ENCODE measurements at places on chromosomes 11 and 22.

DNA sequence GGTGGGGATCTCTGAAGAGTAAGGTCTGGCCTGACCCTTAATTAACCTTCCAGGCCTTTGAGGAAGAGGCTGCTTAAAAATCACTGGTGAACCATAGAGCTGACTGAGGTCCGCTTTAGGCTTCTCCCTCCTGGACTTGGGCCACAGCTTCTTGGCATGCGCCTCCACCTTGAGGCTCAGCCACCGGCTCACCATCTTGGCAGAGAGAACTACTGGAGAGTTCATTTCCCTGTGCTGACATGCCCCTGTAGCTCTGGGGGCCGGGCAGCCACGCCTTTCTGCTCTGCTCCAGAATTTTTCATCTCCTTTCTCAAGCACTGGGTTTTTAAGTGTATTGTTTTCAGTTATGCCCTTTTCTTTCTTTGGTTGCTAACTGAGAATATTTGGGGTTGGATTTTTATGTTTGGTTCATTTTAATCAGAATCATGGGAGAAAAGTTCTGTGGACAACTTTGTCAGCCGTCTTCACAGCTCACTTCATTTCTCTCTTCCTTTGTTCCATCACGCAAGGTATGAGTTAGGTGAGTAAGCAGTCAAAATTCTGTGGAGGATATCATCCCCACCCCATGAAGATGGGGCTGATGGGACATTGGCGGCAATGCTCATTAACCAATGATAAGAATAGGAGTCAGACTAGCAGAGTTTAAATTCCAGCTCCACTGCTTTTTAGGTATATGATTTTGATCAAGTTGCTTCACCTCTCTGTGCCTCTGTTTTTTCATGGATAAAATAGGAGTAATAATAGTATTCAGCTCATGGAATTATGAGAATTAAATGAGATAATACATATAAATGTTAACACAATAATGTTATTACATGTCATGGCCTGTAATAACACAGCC is 103.9 kb downstream of the DBX1 start:
- H3K36me3 ChIP-seq = no peaks in the 10 kb centered on the region
- no peaks in the 10 kb centered on the region for H3K4me1 ChIP-seq
- peaks cover 7% of the 10 kb centered on the region for H3K27me3 ChIP-seq
- H3K27ac ChIP-seq = no peak overlapping the region

DNA sequence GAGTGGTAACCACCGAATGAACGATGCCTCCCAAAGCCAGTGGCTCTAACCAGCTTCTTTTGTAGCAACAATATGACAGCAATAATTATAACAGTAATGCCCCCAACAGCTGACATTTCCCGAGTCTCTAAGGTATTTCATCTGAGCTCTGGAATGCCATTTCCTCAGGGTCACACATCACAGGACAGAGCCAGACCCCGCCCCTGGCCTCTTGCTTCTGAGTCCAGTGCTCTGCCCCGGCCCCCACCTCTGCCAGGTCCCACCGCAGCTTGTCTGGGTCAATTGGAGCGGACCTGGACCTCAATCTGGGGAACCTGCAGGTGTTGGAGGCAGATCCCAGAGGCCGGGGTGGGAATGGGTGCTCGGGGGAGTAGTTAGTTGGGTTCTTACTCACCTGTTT is 63.8 kb downstream of the IGLL1 start:
- H3K36me3 ChIP-seq = no peaks in the 10 kb centered on the region
- H3K27ac ChIP-seq = no peak overlapping the region
- DNase-seq = no peak
- H3K27me3 ChIP-seq = peaks cover 20% of the 10 kb centered on the region

GRCh38 chr11:19881177-19881576 is 168.5 kb downstream of the NAV2 start:
- no peaks in the 10 kb centered on the region for H3K27me3 ChIP-seq
- no peak for DNase-seq
- no peak overlapping the region for H3K4me3 ChIP-seq
- H3K36me3 ChIP-seq = no peaks in the 10 kb centered on the region
- no peak overlapping the region for H3K27ac ChIP-seq
- no peaks in the 10 kb centered on the region for H3K4me1 ChIP-seq

- DNase-seq = no peak
- peaks cover 11% of the 10 kb centered on the region for H3K27me3 ChIP-seq
- H3K4me1 ChIP-seq = peaks cover 2% of the 10 kb centered on the region
Measured at GRCh38 chr11:115963156-115963555, 458.9 kb upstream of the CADM1 start.

- H3K27ac ChIP-seq = peak overlapping the region; percentile 91
- H3K36me3 ChIP-seq = no peaks in the 10 kb centered on the region
- DNase-seq = no peak
- peaks cover 24% of the 10 kb centered on the region for H3K4me1 ChIP-seq
- peak overlapping the region; percentile 88 for H3K4me3 ChIP-seq
- no peaks in the 10 kb centered on the region for H3K27me3 ChIP-seq
Measured at GRCh38 chr11:66465373-66466224, 1.1 kb upstream of the PELI3 start.

- H3K4me3 ChIP-seq = no peak overlapping the region
- no peaks in the 10 kb centered on the region for H3K36me3 ChIP-seq
- peak overlapping the region; percentile 72 for H3K27ac ChIP-seq
- peaks cover 16% of the 10 kb centered on the region for H3K4me1 ChIP-seq
- no peak for DNase-seq
Measured at GRCh38 chr22:21018314-21018713, 3.3 kb downstream of the P2RX6 start.

- peaks cover 7% of the 10 kb centered on the region for H3K36me3 ChIP-seq
- peak overlapping the region; percentile 98 for H3K4me3 ChIP-seq
- H3K4me1 ChIP-seq = peaks cover 21% of the 10 kb centered on the region
- H3K27me3 ChIP-seq = no peaks in the 10 kb centered on the region
- peak overlapping the region; percentile 97 for H3K27ac ChIP-seq
Measured at GRCh38 chr11:13462311-13462900, 616 bp downstream of the BTBD10 start.

- peaks cover 2% of the 10 kb centered on the region for H3K27me3 ChIP-seq
- no peak overlapping the region for H3K27ac ChIP-seq
- H3K4me3 ChIP-seq = no peak overlapping the region
- H3K4me1 ChIP-seq = no peaks in the 10 kb centered on the region
- DNase-seq = no peak
Measured at GRCh38 chr11:79413268-79413667, 27.6 kb downstream of the TENM4 start.

- H3K27me3 ChIP-seq = peaks cover 11% of the 10 kb centered on the region
- H3K36me3 ChIP-seq = peaks cover 2% of the 10 kb centered on the region
- H3K4me3 ChIP-seq = no peak overlapping the region
- DNase-seq = no peak
- no peak overlapping the region for H3K27ac ChIP-seq
Measured at GRCh38 chr22:27153386-27153785, 496.0 kb downstream of the MIAT start.

DNA sequence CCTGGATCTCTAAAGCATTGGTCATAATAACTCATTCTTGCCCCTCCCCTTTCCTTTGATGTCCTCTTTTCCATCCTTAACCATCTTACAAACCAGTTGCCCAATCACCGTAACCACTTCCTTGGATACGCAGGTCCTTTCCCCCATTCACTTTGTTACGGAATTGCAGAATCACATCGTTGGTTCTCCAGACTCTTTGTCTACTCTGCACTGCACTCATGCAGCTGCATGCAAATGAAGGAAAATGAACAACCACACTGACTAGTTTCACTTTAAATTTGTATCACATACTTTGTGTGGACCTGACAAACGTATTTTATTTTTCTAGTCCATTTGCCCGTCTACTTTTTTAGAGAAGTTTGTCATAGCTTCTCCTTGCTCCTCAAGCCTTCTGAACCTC is 69.9 kb downstream of the SLC5A12 start:
- H3K36me3 ChIP-seq = no peaks in the 10 kb centered on the region
- no peaks in the 10 kb centered on the region for H3K27me3 ChIP-seq
- no peak overlapping the region for H3K4me3 ChIP-seq

DNA sequence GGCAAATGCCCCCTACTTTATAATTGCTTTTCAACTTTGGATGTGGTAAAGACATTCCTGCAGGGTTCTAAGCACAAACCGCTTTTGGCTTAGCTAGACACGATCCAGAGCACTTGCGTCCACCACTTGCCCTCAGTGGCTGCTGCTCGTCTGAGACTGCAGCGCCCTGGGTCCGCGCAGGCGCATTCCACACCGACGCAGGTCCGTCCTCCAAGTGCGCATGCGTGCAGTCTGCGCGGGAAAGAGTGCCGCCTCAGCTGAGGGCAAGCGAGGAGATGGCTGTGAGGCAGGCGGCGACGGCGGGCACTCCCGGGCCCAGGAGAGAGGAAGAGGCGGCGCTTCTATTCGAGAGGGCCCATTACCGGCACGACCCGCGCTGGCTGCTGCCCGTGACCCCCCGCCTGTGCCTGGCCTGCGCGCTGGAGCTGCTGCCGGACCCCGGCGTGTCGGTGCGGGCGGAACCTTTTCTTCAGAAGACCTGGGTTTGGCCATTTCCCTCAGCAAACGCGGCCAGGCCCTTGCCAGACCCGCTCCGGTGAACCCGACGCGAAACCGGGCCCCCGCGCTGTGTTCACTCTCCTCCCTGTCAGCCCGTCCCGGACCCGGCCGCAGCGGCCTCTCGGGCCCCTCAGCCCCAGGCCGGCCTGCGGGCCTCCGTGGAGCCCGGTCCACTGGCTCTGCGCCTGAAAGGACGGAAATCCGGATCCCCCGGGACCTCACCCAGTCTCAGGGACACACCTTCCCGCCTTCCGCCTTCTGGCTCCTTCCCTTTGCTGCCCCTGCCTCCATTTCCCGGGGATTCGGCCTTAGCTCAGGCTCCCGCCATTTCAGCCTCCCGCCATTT is at the start of gene MEI1:
Gene MEI1, plus strand, starts transcription at position 240 of the 844 bp plus-strand sequence. Its CDS starts 36 bp downstream, at position 276.
- H3K4me3 ChIP-seq = peak within 1 kb of the TSS; percentile 78
- H3K4me1 ChIP-seq = peaks cover 9% of the 10 kb centered on the region
- peak; percentile 88 for DNase-seq
- H3K27ac ChIP-seq = peak within 1 kb of the TSS; percentile 84
- no peaks in the 10 kb centered on the region for H3K36me3 ChIP-seq
